Smooth muscle cell of the pulmonary artery (primary cell): ENCODE measurements at places on chromosomes 4 and X. TPM values are rescaled to one million over a fixed set of nuclear protein-coding genes. Genes with fewer than 3 reads are reported as not detected.

The CXXC4 gene
- not detected in 2 replicates for total RNA-seq

The EDA2R gene
- 10.9 and 11.6 TPM in 2 replicates for total RNA-seq

The GATA1 gene
- not detected in 2 replicates for total RNA-seq

The SAT1 gene
- 98.4 and 193 TPM in 2 replicates for total RNA-seq

The FAM184B gene
- total RNA-seq = 0.07 and 0.10 TPM in 2 replicates

The PSAPL1 gene
- not detected in 2 replicates for total RNA-seq

The C4orf50 gene
- total RNA-seq = under 0.01 TPM in 1 of 2 replicates, not detected in the other

The POU3F4 gene
- total RNA-seq = not detected in 2 replicates

The MAGED4B gene
- 31.4 and 48.5 TPM in 2 replicates for total RNA-seq

The RENBP gene
- total RNA-seq = 7.6 and 8.9 TPM in 2 replicates

The NUDT10 gene
- 1.2 TPM in 2 replicates for total RNA-seq
